ENCODE measurements at places on chromosomes 13 and 19.

- no peak for DNase-seq
Observed at GRCh38 chr19:1457892-1458291, 8.0 kb downstream of the APC2 start.

DNA sequence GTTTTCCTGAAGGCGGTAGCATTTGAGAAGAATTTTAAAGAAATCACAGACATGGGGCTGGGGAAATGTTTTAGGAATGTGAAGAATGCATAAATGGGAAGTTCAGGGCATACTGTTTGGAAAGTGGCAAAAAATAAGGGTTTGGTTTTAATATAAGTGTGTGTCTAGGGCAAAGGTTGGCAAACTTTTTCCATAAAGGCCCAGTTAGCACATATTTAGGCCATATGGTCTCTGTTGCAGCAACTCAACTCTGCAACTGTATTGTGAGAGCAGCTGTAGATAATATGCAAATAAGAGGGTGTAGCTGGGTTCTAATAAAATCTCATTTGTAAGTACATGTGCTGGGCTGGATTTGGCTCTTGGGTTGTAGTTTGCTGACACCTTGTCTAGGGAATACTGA lies 521.9 kb downstream of the DIAPH3 start:
- DNase-seq = no peak

DNA sequence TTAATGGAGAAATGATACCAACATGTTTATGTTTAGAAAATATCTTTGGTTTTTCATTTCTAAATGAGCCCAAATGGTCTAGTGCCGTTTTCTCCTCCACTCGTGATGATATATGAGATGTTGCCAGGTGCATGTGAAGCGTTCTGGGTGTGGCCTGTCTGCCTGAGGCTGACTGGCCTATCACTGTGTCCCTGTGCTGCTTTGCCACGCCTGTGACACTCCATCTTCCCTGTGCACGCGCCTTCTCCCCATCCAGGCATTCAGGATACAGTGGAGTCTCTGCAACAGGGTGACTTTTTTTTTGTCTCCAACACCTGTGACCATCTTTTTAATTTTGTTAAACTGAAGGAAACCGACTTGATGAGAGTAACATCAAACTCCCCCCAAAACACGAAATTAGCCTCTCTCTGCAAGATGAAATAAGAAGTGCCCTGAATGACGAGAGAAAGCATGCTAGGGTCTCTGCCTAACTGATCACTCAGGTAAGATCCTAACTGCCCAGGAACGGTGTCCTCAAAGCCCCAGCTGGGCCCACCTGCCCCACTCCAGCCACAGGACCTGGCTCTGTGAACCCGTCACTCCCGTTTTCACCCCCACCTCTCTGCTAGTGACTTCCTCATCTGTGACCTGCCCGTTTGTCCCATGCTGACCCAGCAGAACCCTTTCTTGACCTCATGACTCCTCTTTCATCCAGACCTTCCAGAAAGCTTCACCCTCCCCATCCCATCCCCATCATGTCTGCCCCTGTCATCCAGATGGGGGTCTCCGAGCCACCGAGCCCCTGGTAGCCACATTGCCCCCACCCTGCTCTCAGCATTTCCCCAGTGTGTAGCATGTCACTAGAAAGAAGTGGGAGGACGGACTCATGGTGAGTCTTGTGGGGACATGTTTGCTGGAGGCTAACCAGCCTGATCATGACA lies 33.2 kb upstream of the TFDP1 start:
- no peak for DNase-seq

DNA sequence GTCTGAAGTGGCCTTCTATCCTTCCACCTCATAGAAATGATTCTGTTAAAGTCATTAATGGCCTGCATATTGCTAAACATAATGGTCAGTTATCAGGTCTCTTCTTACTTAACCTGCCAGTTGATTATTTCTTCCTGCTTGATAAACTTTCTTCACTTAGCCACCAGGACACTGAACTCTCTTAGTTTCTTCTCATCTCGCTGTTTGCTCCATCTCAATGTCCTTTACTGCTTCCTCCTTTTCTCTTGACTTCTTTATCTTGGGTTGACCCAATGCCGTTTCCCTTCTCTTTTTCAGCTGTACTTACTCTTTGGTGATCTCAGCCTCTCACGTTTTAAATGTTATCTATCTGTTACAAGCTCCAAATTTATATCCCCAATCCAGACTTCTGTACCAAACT lies 17.1 kb upstream of the CLC start:
- DNase-seq = no peak

GRCh38 chr13:93377196-93377595 lies 150.6 kb downstream of the GPC6 start:
- no peak for DNase-seq
